Lower lobe of right lung (tissue), 2 donors: ENCODE measurements at places on chromosomes 6 and 20.

DNA sequence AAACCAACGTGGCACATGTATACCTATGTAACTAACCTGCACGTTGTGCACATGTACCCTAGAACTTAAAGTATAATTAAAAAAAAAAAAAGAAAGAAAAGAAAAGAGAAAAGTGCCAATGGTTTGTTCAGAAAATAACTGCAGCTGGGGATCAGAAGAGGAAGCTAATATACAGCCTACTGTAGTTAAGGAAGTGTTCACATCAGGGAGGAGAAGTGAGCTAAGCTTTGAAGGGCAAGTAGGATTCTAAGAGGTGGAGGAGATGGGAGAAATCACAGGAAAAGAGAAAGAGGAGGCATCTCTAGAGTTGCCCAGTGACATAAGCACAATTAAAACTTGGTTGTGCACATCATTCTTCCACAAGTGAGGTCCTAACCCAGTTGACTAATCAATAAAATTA lies 214.4 kb upstream of the DTNBP1 start:
- no peak for DNase-seq

- DNase-seq: peak; percentile 78
These were observed 452 bp downstream of the TRAF3IP2 start for GRCh38 chr6:111605100-111605751.

DNA sequence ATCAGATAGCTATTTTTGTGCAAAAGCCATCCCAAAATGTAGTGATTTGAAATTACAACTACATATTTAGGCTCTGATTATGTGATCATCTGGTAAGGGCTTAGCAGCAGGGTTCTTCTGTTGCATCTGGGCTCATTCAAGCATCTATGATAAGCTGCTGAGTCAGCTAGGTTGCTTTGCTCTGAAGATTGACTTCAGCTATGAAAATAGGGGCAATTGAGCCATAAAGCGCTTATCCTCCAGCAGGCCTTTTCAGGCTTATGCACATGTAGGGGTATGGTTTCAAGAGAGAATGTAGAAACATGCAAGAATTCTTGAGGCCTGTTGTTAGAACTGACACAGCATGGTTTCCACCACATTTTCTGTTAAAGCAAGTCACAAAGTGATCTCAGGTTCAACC lies 114.1 kb downstream of the PLCB1 start:
- no peak for DNase-seq

- DNase-seq: no peak
These were observed 94.7 kb downstream of the HUS1B start for GRCh38 chr6:562052-562676.

DNA sequence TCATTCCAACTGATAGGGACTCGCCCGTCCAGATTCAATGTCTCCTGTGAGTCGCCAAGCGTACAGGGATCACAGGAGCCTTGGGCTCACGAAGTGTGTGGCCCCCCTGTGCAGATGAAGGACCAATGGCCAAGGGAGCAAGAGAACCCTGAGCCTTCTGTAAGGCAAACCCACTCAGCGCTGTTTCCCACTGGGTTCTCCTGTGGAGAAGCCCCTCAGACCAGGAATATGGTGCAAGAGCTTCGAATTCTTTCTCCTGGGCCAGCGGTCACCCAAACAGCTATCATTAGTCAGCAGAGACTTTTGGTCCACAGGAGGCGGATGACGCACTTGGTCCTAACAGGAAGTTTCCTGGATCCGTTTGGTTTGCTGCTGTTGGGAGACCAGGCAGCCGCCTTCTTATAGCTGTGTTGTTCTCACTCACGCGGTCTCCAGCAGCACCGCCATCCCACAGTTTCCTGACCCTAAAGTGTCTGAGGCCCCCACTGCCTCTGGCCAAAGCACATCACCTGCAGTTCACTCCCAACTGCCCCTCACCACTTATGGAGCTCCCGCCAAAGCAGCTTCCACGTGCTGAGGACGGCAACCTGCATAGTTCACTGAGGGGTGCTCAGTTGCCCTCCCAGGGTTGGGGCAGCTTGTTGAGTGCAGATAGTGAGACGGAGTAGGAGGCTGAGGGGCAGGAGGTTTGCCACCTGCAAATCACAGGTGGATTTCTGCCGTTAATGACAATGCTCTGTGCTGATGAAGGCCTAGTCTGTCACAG lies 268.6 kb downstream of the ERMARD start:
- no peak for DNase-seq

GRCh38 chr6:19879663-19880062 lies 42.5 kb downstream of the ID4 start:
- DNase-seq: no peak

DNA sequence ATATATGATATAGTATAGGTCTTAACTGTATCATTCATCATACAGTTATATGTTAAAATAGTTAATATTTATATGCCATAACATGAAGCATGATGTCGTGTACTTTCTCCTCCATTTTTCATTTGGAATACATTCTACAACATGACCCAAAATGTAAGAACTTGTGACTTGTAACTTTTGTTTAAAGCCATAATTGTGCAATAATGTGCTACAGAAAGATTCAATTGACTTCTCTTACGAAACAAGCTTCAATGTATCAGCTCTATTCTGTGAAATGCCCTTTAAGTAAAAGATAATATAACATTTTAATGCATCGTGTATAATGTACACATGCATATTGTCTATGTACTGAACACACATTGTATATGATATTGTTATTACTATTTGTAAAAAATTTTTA lies 76.7 kb upstream of the FABP7 start:
- DNase-seq: no peak

GRCh38 chr20:3937618-3938017 lies 48.4 kb downstream of the PANK2 start:
- DNase-seq: no peak

- no peak for DNase-seq
These were observed 120.1 kb downstream of the TCP11 start for GRCh38 chr6:35021004-35021403.

- no peak for DNase-seq
These were observed 63.0 kb upstream of the CD2AP start for GRCh38 chr6:47414423-47415167.

DNA sequence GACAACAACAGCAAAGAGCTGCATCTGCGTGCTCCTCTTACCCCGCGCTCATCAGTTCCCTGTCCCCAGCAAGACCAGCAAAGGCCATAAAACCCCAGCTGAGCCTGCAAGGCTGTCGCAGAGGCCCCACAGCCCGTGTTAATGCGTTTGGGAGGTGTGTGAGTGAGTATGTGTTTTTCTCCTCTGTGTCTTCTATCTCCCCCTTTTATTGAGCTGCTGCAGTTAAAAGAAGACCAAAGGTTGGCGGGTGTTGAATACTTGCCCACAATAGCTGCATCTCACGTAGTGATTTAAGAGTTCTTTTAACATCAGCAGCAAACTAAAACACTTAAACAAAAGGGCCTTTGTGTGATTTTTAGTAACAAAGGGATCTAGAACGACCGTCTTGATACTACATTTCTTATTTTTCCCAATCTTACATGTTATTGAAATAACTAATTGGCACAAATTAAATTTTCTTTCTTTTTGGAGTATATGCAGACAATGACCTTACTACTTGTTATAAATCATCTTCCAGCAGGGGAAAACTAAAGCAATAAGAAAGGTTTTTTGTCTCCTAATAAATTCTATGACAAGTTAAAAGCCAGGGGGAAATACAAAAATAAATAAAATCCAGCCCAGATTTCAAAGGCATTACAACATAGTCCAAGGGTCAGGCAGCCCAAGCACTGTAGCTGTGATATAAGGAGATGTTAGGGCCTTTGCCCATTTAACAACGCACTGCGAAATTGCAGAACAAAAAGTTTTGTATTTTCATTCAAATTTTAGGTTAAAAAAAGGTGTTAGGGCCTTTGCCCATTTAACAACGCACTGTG lies 27.2 kb upstream of the CNKSR3 start:
- DNase-seq: no peak

DNA sequence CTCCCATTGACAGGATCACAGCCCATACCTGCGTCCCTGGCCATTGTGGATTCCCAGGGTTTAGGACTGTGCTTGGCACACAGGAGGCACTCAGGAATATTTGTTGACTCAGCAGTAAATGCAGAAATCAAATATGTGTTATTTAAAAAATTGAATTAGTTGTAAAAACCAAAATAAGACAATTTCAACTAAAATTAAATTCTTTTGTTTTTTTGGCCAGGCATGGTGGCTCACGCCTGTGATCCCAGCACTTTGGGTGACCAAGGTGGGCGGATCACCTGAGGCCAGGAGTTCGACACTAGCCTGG lies 85.3 kb downstream of the ZDHHC14 start:
- DNase-seq: no peak

DNA sequence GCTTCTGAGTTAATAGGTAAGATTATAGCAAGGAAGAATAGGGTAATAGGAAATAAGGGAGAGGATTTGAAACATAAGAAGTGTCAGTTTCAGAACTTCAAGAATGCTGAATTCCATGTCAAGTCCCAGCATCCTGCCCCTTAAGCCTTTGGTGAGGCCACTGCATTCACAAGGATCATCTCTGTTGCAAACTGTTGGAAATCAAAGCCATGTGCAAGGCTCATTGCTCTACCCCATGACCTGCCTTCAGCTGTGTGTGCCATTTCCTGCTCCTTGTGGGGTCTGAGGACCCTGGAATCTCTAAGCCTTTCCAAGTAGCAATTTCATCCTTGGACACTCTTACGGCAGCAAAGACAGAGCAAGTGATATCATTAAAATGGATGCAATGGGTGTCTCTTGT lies 203.0 kb downstream of the CDC5L start:
- DNase-seq: no peak

DNA sequence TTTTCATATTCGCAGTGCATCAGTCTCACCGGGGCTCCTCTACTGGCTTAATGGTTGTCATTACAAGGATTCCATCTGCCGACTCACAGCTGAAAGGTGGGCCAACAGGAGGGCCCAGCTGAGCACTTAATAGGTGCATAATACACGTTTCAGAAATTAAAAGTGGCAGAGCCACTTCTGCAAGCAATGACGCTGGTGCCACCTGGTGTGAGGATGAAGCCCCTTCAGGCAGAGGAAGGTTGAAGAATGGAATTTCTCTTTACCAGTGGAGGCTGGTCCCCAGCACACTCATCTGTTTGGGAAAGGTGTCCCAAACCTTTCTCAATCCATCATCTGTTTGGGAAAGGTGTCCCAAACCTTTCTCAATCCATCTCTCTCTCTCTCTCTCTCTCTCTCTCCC lies 8.2 kb upstream of the STMND1 start:
- no peak for DNase-seq

DNA sequence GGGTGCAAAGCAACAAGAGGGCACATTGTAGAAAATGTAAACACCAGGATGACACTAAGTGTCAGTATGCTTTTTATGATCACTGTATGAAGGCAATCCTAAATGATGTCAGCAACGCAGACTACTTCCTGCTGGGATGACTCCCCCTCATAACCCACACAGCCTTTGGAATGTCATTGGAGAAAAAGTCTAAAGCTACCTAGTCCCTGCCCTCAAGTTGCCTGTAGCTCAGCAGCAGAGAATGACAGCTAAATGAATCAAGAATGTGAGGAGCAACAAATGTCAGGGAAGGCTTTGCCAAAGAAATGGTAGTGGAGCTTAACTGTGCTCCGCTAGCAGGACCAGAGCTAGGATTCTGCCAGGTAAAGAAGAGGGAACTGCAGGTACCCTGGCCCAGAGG lies 555.6 kb downstream of the CD83 start:
- no peak for DNase-seq

DNA sequence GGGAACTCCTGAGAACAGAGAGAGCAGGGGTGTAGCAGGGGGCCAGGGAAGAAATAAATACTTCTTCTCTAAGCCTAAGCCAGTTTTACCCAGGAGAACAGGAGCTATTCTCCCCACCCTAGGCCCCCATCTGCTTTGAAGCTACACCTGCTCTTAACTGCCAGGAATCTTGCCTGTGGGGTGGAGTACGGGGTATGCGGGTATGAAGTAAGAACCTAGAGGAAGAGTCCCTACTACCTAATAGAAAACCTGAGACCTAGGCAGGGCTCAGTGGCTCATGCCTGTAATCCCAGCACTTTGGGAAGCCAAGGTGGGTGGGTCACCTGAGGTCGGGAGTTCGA lies 1.5 kb downstream of the SLC29A1 start:
- no peak for DNase-seq

DNA sequence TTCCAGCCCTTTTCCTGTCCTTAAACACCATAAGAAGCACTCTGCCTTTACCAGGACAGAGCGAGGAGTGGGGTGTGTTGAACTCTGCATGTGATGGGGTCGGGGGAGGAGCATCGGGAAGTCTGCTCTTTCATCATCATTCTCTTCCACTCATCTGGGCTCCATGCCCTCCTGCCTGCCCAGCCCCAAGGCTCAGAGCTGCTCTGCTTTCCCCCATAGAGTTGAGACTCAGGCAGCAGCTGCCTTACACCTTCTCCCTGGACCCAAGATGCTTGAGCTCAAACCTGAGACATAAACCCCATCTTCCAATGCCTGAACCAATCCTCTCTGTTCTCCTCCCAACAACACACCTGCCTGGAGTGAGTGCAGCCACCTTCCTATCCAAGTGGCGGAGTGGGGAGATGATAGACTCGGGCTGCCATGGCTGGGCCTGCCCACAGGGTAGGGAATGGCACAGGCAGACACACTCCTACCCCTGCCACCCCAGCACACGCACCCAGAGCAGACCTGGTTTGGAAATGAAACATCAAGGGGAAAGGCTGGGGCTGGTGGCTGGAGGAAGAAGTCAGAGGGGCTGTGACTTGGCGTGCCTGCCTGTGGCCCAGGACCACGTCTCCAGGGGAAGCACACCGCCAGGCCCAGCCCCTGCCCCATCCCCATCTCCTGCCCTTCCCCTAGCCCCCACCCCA lies 28.4 kb downstream of the TFEB start:
- DNase-seq: no peak

DNA sequence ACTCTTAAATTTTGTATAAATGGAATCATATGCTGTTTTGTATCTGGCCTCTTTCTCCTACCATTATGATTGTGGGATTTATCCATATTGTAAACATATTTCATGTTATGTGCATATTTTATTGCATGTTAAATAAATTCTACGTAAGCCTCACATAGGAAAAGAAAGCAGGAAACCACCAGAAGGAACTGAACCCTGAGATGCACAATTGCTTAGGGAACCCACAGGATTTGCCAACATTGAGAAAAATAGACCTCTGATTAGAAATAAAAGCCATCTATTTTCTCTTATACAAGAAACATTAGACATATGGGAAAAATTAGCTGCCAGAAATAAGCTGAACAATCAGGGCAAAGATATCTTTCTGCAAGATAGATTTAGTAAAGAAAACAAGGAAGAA lies 111.2 kb upstream of the CARMIL1 start:
- DNase-seq: no peak
